Muscle of arm (tissue), 14 donors: ENCODE measurements at places on chromosomes 6 and 20.

- no peak for DNase-seq
These were observed 58.4 kb downstream of the TRIM38 start for GRCh38 chr6:26021001-26021349.

DNA sequence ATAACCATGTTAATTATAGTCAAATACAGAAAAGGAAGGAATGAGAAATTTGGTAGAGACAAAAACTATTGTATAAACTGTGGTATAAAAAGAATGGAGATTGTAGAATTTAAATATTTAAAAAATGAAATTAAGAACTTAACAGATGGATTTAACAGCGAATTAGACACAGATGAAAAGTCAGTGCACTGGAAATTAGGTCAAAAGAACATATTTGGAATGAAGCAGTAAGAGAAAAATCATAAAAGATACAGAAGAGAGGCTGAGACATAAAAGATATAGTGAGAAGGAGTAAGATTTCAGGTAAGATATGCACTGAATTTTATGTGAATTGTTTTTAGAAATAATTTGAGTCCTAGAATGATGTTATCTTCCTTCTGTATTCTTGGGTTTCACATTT, 14.0 kb downstream of the TSPYL4 start:
- no peak for DNase-seq

DNA sequence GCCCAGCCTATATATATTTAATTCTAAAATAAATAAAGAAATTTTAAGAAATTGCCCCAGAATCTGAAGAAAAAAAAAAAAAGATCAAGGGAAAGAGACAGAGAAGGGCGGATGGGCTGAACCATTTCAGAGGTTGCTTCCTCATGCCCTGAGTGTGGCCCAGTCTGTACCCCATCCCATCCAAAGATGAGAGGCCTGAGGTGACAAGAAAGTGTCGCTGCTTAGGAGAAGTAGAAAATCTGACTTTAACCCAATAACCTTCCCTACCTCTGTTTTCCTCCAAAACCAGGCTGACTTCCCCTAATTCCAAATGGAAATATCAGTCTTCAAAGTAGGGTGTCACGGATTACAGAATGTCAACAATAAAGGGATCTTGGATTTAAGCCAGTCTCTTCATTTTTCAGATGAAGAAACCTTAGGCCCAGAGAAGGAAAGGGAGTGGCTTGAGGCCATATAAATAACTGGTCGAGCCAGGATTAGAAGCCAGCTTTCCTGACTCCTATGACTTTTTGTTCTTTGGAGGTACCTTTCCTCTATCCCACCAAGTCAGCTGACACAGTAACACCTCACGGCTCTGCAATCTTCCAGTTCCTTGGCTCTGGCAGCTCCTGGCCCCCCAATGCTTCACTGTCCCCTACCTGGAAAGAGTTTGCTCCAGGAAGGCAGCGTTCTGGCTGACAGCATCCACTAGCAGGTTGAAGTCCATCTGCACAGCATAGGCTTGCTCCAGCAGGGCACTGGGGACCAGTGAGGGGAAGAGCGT, 10.1 kb downstream of the GSS start:
- DNase-seq = no peak

DNA sequence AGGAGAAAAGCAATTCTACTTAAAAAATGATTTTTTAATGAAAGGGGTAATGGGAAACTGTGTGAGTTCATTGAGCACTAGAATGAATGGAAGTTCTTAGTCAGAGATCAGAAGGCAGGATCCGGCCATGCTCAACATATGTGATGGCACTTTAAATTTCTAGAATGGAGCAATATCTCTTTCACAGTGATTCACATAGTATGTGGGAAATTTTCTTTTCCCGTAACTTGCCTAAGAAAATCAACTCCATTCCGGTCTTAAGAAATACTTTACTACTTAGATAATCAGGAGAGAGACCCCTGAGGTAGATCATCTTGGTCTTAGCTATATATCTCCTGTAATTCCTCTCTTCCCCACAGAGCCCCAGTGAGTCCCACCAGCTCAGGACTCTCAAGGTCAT, 131.8 kb downstream of the SCML4 start:
- no peak for DNase-seq

DNA sequence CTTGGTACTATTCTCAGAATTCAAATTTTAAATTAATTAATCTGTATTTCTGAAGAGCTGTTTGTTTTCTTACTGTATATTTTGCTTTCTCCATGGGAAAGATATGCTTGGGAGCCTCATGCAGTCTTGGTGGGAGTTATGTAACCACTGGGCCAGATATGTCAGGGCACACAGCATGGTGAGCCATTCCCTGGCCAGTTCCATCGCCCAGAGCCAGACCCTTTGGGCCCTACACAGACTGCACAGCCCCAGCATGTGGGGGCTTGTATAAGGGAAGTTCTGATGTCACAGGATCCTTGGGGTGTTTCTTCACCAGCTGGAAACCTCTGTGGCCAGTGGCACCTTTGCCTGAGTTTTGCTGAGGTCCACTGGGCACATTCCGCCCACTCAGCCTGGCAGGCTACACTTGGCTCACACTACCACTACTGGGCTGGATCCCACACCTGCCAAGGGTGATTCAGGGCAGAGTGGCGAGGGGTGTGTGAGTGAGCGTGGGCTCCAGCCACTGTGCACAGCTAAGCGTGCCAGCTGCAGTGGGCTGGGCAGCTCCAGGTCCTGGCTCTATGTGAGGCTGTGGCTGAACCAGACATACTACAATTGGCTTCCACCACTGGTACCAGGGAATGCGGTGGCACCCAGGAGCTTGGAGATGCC, 293.5 kb downstream of the ARHGAP18 start:
- DNase-seq = no peak

GRCh38 chr20:64093013-64093503, 8.9 kb upstream of the LKAAEAR1 start:
- DNase-seq = no peak

DNA sequence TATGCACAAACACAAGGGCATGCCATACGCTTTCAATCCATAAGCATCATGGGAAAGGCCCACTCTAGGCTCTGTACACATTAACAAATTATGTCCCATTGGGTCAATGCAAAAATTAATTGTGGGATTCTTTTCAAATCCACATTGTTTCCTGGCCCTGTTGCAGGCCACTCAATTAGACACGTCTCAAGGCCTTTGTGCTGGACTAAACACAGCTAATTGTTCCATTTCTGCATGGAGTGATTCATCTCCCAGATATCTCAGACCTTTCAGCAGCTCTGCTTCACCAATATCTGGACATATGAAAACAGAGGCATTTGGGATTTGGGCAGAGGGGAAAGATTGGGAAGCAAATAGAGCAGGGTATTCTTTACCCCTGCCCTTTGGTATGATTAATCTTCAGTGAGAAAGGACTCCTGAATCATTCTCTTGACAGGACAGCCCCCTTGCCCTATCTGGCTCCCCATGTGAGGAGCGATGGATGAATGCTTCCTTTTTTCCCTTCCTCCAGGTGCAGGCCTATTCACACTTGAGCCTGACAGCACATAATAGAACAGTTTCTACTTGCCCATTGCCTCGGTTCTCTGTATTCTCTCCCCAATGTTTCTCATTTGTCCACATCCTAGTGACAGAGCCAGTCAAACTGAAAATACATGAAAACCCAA, 547.6 kb downstream of the HAO1 start:
- no peak for DNase-seq

GRCh38 chr6:56807326-56807988, 147.4 kb upstream of the BEND6 start:
- no peak for DNase-seq

DNA sequence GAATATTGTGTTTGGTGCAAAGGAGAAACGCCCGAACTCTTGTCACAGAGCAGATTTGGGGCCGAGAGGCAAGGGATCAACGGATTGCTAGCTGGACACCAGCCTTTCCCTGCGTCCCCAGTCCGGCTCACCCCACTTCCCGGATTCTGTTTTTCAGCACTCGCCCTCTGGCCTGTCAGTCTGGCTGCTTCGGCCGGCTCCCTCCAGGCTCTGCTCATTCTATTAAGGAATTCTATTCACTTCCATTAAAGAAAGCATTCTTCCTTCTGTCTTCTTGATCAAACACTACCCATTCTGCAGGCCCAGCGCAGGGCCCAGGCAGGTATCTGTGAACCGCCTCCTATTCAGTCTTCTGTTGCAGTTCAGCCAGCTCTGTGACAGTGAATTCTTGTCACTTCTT, 91.7 kb downstream of the RNF182 start:
- no peak for DNase-seq

DNA sequence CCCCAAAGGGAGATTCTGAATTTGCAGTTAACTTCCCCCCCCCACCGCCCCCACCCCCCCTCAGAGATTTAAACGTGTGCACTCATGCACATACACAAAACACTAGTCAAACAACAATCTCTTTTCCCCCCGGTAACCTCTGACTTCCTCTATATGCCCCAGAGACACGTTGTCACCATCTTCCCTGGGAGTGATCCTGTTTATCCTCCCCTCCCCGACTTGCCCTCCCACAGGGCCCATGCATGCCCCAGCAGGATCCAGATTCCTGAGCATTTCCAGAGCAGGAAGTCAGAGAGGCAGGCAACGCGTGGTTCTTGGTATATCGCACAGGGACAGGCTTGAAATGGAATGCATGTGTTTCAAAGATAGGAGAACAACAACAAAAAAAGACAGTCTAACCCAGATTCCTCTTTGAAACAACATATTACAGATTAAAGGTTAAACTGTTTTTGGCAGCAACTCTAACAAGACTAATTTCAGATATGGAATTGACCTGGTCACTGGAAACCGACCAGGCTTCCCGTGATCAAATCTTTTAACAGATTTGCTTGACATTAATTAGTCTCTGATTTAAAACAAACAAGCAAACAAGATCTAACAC, 1.3 kb downstream of the BLCAP start:
- no peak for DNase-seq
